ENCODE measurements at places on chromosomes 6 and 20. TPM values are rescaled to one million over a fixed set of nuclear protein-coding genes. Genes with fewer than 3 reads are reported as not detected.

DNA sequence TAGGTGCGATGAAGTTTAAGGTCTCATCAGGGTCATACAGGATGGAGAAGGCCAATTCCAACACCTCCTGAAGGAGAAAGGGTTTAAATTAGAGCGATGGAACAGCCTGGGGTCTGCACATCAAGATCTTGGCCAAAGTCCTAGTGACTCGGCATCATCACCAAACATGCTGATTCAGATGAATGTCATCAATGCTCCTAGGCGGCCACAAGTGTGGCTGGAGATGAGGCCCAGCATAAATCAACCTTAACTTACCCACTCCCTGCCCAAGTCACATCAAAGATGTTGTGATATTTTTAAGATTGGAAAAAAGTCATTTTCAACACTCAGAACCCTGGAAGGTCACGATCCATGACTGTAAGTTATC lies 37.5 kb downstream of the ELMO2 start:
- H3K27ac ChIP-seq = no peak overlapping the region
- DNase-seq = no peak
- H3K27me3 ChIP-seq = no peaks in the 10 kb centered on the region
- no peak overlapping the region for H3K4me3 ChIP-seq
- peaks cover 5% of the 10 kb centered on the region for H3K4me1 ChIP-seq

DNA sequence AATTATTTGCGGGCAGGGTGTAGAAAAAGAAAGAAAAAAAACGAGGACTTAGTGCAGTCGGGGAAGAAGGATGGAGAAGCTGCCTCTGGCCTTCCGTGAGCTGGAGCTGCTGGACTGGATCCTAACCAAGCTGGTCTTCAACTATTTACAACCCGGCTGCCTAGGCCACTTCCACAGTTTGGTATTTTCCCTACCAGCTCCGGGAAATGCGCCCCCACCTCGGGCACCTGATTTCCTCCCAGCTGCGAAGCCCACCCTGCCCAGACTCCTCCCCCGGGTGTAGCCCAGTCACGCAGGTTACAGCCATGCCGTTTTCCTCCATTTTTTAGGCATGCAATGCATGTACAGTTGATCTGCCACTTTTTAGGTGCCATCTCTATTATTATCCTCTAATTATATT lies 21.2 kb downstream of the THEMIS start:
- no peaks in the 10 kb centered on the region for H3K27me3 ChIP-seq
- H3K27ac ChIP-seq = no peak overlapping the region
- no peaks in the 10 kb centered on the region for H3K36me3 ChIP-seq
- no peak overlapping the region for H3K4me3 ChIP-seq
- H3K4me1 ChIP-seq = no peaks in the 10 kb centered on the region
- DNase-seq = no peak

GRCh38 chr20:41566896-41567527 lies 51.2 kb downstream of the CHD6 start:
- H3K36me3 ChIP-seq = no peaks in the 10 kb centered on the region
- no peak overlapping the region for H3K27ac ChIP-seq
- H3K4me1 ChIP-seq = peaks cover 6% of the 10 kb centered on the region
- no peak for DNase-seq
- H3K27me3 ChIP-seq = no peaks in the 10 kb centered on the region

DNA sequence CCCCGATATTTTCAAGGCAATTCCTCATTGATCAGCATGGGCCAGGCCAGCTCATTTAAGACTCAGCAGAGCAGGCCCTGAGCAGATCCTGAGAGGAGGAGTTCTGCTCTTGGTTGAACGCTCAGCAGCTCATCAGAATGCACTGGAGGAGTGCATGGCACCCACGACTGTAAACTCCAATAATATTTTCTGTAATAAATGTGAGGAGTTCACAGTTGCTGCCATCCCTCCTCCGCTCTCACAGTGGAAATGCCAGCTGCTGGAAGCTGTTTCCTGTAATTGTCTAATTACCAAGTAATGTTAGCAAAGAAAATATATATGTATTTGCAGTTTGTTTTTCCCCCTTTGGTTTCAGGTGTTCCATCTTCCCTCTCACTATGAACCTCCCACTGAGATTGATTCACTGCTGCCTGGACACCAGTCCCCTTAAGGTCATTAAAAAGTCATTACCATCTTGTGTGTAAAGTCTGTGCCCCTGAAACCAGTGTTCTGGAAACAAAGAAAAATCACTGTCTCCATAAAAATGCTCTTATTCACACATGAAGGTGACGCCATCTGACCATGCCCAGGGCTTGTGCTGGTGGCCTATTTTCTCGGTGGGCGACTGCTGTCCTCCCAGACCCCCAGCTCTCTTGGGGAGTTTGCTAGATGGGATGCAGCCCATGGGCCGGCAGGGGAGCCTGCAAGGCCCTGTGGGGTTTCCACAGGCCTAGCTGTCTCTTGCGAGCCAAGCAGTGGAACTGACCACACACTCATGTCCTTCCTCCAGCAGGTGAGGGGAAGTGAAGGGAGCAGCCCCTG lies 374.2 kb downstream of the ZFAND3 start:
- H3K27ac ChIP-seq = no peak overlapping the region
- no peaks in the 10 kb centered on the region for H3K36me3 ChIP-seq

The DXO gene
- 13.0 TPM for total RNA-seq

GRCh38 chr6:118383924-118384323 lies 164.2 kb upstream of the PLN start:
- DNase-seq = no peak
- no peaks in the 10 kb centered on the region for H3K4me1 ChIP-seq
- H3K36me3 ChIP-seq = no peaks in the 10 kb centered on the region
- H3K27me3 ChIP-seq = no peaks in the 10 kb centered on the region
- H3K27ac ChIP-seq = no peak overlapping the region

The TCF15 gene
- total RNA-seq = 0.16 TPM

DNA sequence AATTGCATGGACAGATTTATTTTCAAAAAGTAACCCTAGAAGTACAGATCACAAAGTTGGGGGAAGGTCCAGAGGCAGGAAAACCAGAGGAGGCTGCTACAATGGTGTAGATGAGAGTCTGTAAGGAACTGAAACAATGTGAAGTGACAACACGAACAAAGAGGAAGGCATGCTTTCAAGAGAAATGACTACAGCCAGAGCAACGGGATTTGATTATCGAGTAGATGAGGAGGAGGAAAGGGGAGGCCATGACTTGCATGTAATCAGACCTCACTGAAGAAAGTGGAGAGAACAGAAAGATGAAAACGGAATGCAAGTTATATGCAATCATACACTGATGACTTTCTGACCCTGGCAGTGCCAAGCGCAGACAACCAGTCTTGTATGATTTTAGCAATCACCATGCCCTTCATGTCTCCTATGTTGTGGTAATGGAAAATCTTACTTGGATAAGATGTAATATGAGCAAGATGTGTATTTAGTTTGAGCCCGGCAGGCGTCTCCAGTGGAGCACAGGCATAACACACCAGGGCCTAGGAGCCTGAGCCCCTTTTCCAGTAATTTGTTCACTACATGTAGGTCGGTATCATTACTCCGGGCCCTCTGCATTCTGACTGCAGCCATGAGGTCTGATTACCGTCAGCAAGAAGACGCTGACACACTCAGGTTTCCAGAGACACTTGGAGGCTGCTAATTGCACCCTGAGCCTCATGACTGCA lies 34.0 kb upstream of the FAM83C start:
- H3K36me3 ChIP-seq = no peaks in the 10 kb centered on the region
- H3K4me1 ChIP-seq = peaks cover 17% of the 10 kb centered on the region
- peak overlapping the region; percentile 81 for H3K27ac ChIP-seq
- no peak for DNase-seq
- H3K27me3 ChIP-seq = no peaks in the 10 kb centered on the region
- no peak overlapping the region for H3K4me3 ChIP-seq

DNA sequence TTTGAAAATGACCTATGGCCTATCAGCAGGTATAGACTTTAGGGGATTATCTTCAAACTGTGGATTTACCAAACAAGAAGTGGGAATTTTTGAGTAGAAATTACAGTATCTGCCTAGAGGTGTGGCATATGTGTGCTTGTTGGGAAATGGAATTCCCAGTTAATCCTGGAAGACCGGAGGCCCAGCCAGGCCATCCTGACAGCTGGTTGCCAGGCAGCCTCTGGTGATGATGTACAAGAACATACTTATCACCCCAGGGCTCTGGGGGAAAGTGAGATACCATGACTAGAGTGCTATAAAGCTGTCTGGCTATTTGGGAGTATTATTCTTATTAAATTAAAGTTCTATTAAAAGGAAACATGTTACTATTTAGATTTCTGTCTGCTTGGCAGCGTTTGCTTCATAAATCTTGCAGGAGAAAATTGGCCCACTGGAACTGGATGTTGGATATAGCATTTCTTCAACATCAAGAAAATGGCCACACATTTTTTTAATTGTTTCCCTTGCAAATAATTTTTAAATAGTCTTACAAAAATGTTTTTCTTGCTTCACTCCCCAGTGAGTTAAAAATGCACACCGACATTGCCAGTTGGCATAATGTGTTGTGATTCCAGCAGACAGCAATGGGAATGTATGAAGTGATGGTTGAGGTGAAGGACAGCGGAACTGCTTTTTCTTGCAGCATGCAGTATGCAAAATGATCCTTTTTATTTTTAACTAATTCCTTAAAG lies 187.8 kb downstream of the MYLK4 start:
- H3K27me3 ChIP-seq = no peaks in the 10 kb centered on the region
- no peaks in the 10 kb centered on the region for H3K36me3 ChIP-seq

DNA sequence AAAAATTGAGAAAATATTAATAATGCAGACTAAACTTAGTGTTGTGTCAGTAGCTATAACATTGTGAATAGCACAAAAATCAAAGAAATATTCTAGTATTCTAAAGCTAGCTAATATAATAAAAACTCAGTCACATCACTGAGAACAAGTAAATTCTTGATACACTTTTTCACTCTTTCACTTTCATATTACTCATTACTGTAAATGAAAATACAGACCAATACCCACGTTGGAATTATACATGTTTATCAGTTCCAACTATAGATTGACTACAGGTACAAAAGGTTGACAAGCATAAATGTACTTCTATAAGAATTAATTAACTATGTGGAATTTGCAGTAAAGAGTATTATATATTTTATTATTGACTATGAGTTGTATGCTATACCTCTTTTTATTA lies 1043.4 kb upstream of the FLRT3 start:
- DNase-seq = no peak
- no peak overlapping the region for H3K27ac ChIP-seq
- H3K4me1 ChIP-seq = no peaks in the 10 kb centered on the region
- H3K36me3 ChIP-seq = no peaks in the 10 kb centered on the region
- no peaks in the 10 kb centered on the region for H3K27me3 ChIP-seq

The CST7 gene
- total RNA-seq = 1.1 TPM

The FNDC11 gene
- total RNA-seq = 0.35 TPM

DNA sequence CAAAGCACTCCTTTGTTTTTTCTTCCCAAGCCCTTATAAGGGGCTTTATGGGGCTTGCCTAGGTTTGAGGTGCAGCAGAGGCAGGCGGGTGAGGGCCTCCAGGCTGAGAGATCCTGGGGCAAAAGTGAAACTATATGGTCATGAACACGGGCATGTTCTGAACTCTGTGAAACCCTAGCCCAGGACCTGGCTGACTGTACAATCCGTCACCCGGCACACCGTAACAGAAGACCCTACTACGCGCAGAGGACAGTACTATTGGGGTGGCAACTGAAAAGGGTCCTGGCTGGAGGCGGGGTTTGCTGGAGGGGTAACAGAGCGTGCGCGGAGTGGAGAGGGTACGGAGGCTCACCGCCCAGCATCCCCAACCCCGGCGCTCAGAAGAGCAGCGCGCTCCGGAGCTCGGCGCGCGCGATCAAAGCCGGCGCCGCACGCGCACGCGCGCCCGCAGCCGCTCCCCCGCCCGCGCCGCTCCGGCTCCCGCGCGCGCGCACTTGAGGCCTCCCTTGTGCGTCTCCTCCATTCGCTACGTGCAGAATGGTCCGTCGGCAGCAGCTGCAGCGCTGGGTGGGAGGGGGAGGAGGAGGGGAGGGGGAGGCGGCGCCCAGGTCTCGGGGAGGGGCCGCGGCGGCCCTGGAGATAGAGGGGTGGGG lies 54.2 kb downstream of the MRPL14 start:
- peak overlapping the region; percentile 37 for H3K4me3 ChIP-seq
- peak overlapping the region; percentile 90 for H3K27ac ChIP-seq
- DNase-seq = peak; percentile 90
- no peaks in the 10 kb centered on the region for H3K36me3 ChIP-seq

DNA sequence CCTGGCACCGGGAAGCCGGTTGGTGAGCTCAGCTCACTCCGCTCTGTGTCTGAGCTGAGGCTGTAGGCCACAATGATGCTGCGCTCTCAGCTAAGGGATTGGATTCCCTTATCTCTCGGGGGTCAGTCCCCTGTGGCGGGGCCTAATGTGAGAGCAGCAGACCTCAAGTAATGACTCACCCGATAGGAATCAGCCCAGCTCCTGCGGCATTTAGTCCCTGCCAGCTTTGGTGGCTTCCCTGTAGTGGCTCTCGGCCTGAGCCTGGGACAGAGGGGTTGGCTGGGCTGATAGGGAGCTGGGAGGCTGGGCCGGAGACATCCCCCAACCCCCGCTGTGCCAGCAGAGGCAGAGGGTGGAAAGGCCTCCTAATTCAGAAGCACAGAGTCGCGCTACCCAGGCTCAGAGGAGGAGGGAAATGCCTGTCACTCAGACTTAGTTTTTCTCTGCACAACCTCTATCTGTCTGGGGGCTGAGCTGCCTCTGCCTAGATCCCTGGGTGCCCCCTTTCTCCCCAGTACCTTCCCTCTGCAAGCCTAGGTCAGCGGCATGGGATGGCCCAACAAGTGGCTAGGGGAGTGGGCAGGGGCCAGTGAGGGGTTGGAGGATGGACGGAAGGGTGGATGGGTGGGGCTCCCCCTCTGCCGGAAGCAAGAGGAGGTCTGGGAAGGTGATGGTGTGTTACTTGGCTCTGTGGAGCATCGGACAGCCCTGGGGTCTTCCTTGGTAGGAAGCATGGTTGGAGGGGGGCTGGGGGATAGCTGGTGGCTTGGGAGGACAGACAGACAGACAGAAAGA lies 92.2 kb downstream of the CDH22 start:
- H3K36me3 ChIP-seq = no peaks in the 10 kb centered on the region
- H3K27me3 ChIP-seq = no peaks in the 10 kb centered on the region
- no peak overlapping the region for H3K4me3 ChIP-seq
- no peak for DNase-seq
- H3K27ac ChIP-seq = no peak overlapping the region

The FAM184A gene
- total RNA-seq = 0.56 TPM

The SPATA25 gene
- total RNA-seq = 1.5 TPM

Measured in colonic mucosa (tissue), 4 donors.